NCI-H774 (cell line): ENCODE measurements at places on chromosomes 4 and X.
A peak's percentile ranks its signal among the peaks of the same experiment; 100 is the strongest.

DNA sequence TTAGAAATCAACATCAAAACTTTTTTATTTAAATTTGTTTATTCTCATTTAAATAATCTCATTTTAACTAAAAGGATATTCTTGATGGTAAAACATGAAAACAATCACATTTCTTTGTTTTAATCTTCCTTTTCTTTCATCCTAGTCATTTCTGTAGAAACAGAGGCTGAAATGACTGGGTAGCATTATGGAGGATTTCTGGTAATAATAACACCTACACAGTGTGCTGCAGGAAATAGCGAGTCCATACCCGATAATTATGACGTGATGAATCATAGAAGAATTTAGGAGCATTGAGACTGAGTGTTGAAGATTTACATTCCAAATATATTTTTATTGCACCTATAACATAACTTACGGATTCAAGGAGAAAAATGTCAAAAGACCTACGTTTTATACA lies 31.4 kb upstream of the BBS12 start:
- no peak for DNase-seq

DNA sequence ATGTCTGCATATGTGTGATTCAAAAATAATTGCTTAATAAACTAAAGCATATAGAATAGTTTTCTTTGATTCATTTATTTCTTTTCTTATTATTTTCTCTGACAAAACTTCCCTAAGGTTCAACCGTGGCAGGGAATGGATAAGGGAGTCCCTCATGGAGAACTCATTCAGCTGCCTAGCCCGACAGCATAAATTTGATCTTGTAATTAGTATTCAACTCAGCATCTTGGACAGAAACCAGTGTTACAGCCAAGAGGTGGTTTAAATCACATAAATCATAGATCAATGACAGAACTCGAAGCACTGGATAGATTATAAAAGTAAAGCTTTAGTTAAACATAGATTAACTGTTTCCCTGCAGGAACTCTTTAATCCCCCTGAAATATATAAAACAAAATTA lies 174.3 kb upstream of the POU3F4 start:
- no peak for DNase-seq

GRCh38 chr4:95142932-95143331 lies 385.2 kb downstream of the BMPR1B start:
- no peak for DNase-seq

- no peak for DNase-seq
Observed at GRCh38 chr4:40253906-40254305, 57.1 kb downstream of the RHOH start.

DNA sequence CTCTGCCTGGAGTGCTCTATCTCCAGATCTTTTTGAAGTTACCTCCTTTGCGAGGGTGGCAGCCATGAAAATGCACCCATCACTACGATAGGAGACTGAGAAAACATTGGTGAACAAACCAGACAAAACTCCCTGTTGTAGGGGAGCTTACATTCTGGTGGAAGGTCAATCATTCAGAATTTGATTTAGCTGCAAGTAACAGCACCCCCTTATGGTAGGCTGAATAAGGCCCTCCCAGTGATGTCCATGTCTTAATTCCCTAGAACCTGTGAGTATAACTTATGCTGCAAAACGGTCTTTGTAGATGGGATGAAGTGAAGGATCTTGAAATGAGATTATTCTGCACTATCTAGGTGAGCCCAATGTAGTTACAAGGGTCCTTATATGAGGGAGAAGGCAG lies 5.6 kb upstream of the TEC start:
- no peak for DNase-seq

GRCh38 chrX:109871121-109871888 lies 131.6 kb upstream of the TMEM164 start:
- DNase-seq: no peak

DNA sequence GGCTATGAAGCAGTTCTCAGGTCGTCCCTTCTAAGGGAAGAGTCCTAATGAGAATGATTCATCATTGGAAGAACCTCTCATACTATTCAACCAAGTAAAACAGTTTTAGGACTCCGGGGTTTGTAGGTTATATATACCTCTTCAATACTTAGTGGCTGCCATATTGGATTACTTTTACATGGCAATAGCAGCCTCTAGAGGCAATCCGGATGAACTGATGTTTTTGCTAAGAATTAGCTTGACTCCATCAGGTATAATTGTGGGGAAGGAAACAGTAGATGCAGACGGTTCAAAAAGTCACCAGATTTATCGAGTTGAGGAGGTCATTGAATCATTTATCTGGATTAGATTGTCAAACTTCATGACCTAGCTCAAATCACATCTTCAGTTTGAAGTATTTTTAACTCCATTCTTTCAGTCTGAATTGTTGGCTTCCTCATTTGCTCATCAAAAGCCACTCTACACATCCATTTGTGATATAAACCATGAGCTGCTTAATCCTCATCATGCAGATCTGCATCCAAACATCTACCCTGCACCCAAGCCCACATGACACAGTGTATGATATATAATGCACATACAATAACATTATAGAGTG lies 28.4 kb downstream of the GUCY1B1 start:
- DNase-seq: peak; percentile 15

- DNase-seq: no peak
Observed at GRCh38 chrX:150933945-150934350, 35.5 kb upstream of the CD99L2 start.
